ENCODE measurements at places on chromosomes 5 and 9.
A peak's percentile ranks its signal among the peaks of the same experiment; 100 is the strongest.

DNA sequence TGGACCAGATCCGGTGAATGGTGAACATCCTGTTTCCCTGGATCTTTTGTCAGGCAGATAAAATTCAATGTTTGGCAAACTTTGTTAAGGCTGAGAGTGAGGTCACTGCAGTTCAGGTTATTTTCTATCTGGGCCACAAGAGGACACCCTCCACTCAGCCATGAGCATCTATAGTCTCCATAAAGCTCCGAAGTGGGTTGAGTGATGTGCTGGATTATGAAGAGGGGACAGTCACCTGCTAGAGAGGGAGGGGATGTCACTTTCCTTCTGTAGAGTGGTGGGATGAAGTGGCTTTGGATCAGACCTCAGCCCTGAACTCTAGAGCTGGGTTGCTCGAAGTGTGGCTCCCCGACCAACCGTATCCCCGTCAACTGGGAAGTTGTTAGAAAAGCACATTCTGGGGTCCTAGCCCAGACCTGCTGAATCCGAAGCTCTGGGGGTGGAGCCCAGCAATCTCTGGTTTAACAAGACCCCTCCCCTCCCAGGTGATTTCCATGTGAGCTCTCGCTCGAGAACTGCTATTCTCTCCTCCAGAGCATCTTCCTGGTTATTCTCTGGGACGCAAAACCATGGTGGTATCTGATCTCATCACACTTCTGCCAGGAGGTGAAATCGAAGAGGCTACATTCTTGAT lies 31.8 kb upstream of the FGF1 start:
- no peak for DNase-seq

- no peak for DNase-seq
Observed at GRCh38 chr5:31270396-31270795, 76.9 kb downstream of the CDH6 start.

- DNase-seq = peak; percentile 70
Observed at GRCh38 chr9:136787690-136788400, 3.3 kb upstream of the TMEM141 start.

DNA sequence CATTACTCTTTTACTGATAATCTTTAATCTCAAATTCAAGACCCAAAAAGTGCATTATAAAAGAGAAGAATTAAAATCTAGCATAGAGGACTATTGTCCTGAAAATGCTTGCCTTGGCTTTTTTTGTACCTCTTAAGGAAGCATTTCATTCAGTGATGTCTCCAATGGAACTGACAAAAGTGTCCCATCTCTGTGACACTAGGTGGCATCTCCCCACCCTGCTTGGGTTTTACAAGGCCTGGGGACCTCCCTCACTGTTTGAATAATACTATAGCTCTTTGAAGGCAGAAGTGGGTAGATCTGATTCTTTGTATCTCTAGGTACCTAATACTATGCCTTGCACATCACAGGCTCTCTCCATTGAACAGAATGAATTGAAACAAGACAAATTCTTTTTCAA lies 180.6 kb downstream of the EPB41L4A start:
- DNase-seq = no peak

DNA sequence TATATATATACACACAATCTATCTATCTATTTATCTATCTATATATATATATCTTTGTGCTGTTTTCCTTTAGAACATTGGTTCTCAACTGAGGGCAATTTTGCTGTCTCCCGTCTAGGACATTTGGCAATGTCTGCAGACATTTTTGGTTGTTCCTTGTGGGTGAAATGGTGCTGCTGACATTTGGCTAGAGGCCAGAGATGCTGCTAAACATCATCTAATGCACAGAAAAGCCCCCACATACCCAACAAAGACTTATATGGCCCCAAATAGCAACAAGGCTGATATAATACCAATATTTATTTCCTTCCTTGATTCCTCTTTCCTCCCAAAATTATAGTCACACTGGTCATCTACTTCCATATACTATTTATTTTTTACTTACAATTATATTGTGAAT lies 197.5 kb downstream of the TRPM3 start:
- DNase-seq = no peak

DNA sequence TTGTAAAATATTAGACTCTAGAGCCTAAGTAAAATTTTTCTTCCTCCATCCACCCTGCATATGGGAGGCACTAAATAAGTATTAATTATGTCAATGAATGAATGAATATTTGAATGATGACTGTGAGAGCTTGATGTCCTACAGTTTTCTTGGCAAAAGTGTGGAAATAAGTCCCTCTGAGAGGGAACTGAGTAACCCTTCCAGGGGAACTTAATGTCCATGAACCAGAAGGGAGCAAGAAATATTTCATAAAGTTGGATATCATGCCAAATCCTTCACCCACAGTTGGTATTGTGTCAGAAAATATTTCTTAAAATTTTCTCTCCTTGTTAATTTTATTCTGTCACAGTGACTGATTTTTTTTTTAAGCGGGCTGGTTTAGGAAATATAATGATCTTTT lies 36.6 kb downstream of the NNT start:
- DNase-seq = no peak

GRCh38 chr9:114097613-114098020 lies 1.5 kb downstream of the KIF12 start:
- no peak for DNase-seq

GRCh38 chr5:150313501-150313900 lies 10.8 kb upstream of the ARSI start:
- no peak for DNase-seq

DNA sequence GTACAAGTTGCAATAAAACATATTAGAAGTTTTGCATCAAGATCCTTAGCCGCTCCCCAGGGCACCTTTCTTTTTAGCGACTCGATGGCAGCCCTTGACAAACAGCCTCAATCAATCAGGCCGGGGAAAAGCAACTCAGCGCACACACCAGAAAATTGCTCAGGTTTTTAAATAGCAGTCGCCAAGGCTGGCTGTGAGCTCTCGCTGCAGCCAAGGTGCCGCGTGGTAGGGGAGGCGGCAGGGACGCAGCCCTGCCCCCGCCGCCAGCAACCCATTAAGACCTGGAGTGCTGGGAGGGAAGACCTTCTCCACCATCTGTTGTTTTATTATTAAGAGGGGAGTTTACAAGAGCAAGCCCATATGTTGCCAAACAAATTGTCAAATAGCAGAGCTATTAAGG lies 22.6 kb downstream of the ASS1 start:
- no peak for DNase-seq

DNA sequence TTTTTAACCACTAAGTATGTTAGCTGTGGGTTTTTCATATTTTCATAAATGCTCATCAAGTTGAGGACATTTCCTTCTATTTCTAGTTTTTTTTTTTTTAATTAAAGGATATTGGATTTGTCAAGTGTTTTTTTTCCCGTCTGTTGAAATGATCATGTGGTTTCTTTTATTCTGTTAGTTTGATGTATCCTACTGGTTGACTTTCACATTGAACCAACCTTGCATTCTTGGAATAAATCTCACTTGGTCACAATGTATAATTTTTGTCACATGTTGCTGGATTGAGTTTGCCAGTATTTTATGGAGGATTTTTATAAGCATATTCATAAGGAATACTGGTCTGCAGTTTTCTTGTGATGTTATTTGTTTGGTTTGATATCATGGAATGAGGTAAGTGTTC lies 12.4 kb downstream of the FAM200C start:
- no peak for DNase-seq

DNA sequence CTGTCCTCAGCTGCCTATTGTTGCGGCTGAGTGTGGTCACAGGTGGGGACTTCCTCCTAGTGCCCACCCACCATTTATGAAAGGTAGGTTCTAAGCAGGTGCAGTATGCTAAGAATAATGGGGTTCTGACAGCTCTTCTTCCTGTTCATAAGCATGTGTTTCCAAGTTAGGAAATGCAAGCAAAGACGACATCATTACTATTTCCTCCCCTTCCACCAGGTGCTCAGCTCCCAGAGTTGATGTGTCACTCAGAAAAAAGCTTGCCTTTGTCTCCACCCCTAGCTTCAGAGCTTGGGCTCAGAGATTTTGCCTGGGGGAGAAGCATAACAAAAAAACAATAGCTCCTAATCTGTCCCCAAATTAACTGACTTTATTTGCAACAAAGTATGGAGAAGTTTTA lies 1076.7 kb downstream of the NR2F1-AS1 start:
- no peak for DNase-seq

- DNase-seq = no peak
Observed at GRCh38 chr5:68407311-68408239, 192.0 kb downstream of the PIK3R1 start.

GRCh38 chr9:35489313-35490154 lies at the start of gene RUSC2:
TSS of gene RUSC2 (plus strand) at chr9:35490111. CDS start at chr9:35546522, 56,411 bp downstream.
- peak; percentile 93 for DNase-seq

Data from progenitor cell of endocrine pancreas (in vitro differentiated cells).